ENCODE measurements at places on chromosomes 11 and 22.

- no peak for DNase-seq
Observed at GRCh38 chr11:96319898-96320656, 22.9 kb downstream of the MAML2 start.

DNA sequence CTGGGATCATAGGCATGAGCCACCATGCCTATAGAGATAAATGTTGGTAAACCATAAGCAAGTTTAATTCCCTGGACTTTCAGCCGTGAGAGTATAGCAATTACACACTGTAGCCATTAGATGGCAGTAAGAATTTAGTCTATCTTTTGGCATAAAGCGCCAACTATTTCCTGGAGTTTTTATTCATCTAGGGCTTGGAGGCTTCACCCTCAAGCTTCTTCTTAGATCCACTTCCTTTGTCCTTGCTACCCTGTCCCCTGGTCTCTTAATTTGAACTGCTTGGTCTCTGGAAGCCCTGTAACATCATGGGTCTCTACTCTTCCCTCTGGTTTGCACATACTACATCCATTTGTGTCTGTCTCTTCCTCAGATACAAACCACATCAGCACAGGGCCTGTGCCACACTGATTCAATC is 38.2 kb downstream of the OR10A6 start:
- DNase-seq = peak; percentile 19

GRCh38 chr11:35013514-35014233 is 97.3 kb downstream of the PDHX start:
- DNase-seq = no peak

- no peak for DNase-seq
Observed at GRCh38 chr11:6900327-6900999, 8.2 kb upstream of the OR2D2 start.

DNA sequence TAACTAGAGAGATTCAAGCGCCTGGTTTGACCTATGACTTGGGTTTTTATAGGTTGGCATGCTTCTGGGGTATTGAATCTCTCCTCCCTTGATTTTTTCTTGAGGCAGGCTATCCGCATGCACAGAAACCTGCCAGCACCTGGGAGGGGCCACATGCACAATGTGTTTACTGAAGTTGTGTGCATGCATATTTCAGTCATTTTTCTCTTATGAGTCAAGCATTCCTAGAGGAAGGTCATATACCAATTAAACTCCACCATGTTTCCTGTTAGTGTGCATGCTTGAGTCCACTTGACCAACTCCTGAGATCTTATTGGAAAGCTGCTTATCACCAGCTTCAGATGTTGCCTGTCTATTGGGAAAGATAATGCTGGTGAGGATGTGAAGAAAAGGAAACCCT is 1718.4 kb downstream of the LRRC4C start:
- no peak for DNase-seq

- no peak for DNase-seq
Observed at GRCh38 chr11:18374956-18375355, 19.4 kb upstream of the LDHA start.

- no peak for DNase-seq
Observed at GRCh38 chr11:2589538-2589934, 110.3 kb downstream of the KCNQ1OT1 start.
